ENCODE measurements at places on chromosomes 6 and 20.

GRCh38 chr6:16129623-16130401, 926 bp downstream of the MYLIP start:
- peak; percentile 16 for DNase-seq

- no peak for DNase-seq
These were observed 676.5 kb downstream of the TENT5A start for GRCh38 chr6:81075974-81076373.

DNA sequence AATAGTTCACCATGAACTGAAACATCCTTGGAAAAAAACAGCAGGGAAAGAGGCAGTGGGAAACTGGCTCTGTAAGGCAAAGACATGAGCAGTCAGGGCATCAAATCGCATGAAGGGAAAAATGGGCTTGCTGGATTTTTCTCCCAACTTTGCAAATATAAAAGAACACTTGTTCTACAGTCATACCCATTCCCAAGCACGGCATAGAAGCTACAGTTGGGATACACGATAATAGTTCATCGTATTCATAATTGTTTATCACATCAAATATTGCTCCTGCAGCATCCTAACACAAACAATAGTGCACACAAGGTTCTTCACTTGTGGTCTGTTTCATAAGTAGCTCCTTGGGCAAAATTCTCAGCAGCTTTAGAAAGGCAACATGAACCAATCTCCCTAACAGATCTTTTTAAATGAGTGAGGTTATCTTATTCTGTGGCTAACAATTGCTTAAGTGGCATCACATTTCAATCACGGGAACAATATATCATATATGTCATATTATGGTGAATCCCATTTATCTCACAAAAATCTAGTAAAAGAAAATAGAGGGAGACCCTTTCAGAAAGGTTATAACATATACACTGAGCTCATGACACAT, 243.9 kb downstream of the PKHD1 start:
- DNase-seq, result no peak

DNA sequence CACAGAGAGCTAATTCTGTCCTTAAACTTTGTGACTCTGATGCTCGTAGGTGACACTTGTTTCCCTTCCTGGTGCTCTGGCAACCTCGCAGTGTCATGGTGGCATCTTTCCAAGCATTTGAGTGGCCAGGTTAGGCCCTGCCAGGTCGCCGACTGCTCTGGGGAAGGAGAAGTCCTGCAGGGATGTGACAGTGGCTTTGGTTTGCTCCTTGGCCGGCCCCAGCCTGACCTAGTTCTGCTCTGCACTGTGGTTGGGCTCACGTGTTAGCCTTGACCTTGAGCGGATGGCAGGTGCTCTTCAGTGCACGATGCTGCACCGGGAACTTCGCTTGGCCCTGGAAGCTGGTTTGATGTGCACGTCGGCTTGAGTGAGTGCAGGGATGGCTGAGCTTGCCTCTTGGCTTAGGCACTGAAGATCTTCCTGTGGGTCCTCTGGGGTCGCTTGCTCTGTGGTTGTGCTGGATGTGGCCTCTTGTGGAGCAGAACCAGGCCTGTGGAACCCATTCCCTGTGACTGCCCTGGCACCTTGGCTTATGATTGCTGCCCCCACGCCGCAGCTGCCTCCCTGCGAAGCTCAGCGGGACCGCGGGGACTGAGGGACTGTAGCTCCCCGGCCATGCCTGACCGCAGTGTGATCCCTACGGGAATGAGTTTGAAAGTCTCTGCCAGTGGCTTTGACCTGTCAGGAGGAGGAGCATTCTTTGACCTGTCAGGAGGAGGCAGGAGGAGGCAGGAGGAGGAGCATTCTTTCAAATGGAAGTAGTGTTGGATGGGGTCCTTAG, 8.7 kb downstream of the OSBPL2 start:
- no peak for DNase-seq

DNA sequence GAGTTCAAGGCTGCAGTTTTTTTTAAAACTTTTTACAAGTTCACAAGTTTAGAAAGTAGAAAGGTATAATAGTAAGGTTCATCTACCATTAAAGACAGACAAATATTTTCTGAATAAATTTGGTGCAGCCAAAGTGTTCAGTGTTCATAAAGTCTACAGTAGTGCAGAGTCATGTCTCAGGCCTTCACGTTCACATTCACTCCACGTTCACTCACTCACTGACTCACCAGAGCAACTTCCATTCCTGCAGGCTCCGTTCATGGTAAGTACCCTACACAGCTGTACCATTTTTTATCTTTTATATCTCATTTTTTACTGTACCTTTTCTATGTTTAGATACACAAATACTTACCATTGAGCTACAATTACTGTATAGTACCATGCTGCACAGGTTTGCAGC, 67.6 kb downstream of the B4GALT5 start:
- DNase-seq, result no peak

GRCh38 chr20:20461551-20461950, 93.6 kb downstream of the INSM1 start:
- DNase-seq, result no peak

DNA sequence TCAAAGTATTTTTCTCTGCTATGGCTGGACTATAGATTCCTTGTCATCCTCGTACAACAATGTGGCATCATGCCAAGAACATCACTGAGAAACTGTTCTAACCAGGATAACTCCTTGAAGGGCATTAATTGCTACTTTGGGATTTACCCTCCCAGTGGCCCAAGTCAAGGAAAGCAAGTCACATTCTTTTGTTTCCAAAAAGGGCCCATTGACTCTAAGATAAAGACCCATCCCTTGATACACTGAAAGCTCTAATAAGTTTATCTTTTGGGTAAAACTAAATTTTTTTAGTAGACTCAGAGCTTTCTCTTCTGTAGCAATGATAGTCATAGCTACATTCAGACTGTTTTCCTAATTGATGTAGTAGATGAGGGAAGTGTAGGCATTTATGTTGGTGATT, at the start of gene OR2J3:
TSS of gene OR2J3 (plus strand) at position 301 of the 400 bp plus-strand sequence. CDS start 3,833 bp downstream, outside the sequence.
- no peak for DNase-seq

DNA sequence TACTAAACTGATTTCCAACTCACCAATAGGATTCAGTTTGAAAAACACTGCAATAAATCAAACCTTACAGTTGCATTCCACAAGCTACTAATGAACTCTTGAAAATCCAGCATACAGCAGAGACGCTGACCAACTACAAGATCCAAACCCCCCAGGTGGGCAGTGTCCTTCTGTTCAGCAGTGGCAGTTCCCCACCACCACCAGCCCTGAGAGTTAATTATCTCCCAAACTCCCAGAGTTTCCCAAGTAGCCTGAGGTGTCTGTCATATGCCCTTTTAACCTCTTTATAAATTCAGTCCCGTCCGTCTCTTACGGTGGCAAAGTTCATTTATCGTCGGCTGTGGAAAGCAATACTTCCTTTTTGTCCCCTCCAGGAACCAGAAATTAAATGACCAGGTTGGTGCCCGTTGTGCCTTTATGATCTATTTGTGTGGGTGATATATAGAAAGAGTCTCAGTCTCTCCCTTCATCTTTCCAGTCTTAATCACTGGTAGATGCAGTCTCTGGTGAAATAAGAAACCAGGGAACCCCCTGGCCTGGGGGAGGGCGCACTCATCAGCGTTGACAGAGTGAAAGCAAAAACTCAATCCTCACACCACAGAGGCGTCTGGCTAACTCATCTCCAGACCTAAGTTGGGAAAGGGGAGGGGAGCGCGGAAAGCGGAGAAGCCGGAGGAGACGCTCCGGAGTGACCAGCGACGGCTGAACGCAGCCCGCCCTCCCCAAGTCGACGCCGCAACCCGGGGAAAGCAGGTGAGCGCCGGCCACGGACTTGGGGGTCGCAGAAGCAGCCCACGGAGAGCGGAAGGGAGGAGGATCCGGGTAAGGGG, 717 bp downstream of the MRPL14 start:
- peak; percentile 74 for DNase-seq

- DNase-seq, result no peak
These were observed 73.8 kb downstream of the SCML4 start for GRCh38 chr6:107750176-107750797.

DNA sequence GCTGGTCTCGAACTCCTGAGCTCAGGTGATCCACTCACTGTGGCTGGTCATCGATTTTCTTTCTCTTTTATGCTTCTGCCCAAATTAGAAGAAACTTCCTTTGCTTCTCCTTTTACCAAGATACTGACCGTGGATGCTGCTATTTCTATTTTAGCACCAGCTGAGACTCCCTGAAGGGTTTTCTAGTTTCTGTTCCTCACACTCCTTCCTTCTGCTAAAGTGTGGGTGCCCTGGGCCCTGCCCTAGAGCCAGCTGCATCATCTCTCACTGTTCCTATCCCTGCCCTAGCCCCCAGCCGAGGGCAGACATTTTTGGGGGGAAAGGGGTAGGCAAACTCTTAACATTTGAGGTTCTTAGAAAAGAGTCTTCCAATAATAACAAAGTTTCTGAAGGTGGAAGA, 6.3 kb downstream of the SMOC2 start:
- DNase-seq, result no peak

GRCh38 chr6:118784641-118785164, 109.2 kb upstream of the ASF1A start:
- DNase-seq, result no peak

DNA sequence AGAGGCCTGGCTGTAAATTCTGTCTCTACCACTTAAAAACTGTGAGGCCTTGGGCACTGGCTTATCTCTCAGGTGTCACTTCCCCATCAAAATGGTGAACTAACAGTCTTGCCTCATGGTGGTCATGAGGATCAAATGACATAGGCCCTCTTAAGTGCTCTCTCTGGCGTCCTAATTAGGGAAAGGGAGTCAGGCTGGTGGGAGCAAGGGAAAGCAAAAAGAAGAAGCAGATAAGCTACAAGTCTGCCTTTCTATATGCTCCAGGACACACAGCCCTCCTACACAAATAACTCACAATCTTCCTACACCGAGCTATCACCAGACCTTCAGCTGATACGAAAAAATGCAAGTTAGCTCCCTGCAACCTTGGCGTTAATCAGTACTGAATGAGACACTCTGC, 19.5 kb upstream of the SLC22A16 start:
- no peak for DNase-seq

DNA sequence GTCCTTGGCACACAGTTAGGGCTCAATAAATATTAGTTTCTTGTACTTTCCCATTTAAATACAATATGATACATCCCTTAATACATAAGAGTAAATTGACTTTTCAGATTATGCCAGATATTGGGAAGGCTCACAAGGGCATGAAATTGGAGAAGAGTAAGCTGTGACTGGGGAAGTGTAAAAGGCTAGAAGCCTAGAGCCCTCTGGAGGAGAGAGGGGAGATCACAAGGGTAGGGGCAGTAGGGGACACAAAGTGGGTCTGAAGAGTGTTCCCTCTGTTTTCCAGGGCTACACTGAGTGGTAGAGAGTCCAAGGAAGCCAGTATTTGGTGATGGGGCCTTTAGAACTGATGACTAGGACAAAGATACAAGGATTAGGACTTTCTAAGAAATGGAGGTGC, 562.9 kb upstream of the CHD6 start:
- no peak for DNase-seq

GRCh38 chr6:4932228-4932903, 71.5 kb downstream of the RPP40 start:
- no peak for DNase-seq

DNA sequence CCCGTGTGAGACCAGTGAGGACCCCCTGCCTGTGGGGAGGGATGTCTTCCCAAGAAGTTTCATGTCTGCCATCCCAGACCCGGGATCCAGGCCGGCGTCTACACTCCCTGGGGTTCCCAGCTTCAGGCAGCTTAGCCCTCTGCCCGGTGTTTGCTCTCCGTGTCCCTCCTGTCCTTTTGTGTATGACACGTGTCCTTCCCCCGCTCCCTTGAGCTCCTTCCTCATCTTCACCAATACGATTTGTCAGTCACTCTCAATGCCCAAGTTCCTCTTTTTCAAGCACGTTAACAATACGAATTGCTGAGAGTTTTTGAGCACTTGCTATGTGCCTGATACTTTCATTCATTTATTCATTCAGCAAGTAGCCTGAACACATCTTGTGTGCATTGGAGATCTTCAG, 115.6 kb upstream of the PTPN1 start:
- DNase-seq, result no peak

GRCh38 chr6:134026597-134026996, 25.8 kb downstream of the SLC2A12 start:
- no peak for DNase-seq

- no peak for DNase-seq
These were observed 143.9 kb upstream of the ZNF217 start for GRCh38 chr20:53737396-53738038.

DNA sequence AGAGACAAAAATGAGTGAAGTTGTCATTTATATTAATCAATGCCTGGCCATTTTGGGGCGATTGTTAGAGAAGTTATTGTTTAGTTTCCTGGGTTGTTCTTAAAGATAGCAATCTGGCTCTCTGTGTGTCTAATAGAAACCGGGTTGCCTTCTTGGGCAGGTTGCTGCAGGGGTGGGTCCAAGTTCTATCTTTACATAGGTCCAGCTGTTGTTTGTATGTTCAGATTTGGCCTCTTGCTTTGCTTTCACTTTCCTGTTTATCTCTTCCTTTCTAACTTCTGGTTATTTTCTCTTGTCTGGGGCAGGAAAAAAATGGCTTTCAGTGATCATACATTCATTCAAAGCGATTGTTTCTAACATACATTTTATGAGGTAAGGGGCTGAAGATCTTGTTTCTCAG, 128.4 kb upstream of the NOX3 start:
- no peak for DNase-seq

- no peak for DNase-seq
These were observed 5.1 kb downstream of the LAMA5 start for GRCh38 chr20:62361799-62362589.

DNA sequence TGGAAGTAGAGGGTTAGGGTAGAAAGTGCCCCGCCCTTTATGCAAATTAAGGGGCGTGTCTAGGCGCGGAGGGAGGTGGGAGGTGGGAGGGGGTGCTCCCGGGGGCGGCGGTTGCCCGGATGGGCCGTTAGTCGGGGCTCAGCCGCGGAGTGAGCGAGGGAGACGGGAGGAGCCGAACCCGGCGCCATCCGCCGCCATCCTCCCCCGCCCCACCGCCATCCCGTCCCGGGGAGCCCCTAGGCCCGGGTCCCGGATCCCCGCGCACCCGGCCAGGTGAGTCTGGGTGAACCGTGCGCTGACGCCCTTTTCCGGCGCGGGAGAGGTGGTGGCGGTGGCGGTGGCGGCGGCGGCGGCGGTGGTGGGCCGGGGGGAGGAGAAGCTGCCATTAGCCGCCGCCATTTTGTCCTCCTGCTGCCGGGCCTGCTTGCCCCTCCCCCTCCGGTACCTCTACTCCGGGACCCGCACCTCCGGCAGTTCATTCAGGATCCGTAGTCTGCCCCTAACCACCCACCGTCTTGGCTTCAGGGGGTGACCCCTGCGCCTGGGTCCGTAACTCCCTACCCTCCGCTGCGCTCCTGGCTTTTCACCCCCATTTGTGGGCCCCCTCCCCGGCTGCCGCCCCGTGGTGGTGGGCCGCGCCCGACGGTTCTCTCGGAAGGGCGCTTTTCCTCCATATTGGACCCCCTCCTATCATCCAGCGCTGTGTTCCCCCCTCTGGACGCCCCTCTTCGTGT, at the start of gene PRRC2A:
TSS of gene PRRC2A (plus strand) at position 130 of the 734 bp plus-strand sequence. CDS start 2,075 bp downstream, outside the sequence.
- no peak for DNase-seq
